ENCODE measurements at places on chromosomes 7 and 10.

DNA sequence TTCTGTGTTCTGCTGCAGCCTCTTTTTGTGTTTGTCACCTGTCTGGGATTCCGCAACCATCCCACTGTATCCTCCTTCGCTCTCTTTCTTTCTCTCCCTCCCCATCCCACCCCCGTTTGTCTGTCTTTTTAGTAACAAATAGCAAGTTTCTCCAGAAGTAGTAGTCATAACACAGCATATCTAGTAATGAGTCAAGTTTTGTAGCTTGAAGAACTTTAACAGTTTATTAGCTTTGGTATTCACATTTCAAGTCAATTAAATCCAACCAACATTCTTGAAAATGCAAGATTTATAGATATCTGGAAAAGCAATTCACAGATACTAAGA is 154.1 kb upstream of the MTPN start:
- DNase-seq = no peak

- no peak for DNase-seq
Observed at GRCh38 chr7:66054063-66054462, 21.6 kb upstream of the ASL start.

GRCh38 chr7:135197906-135198655 is 13.2 kb downstream of the WDR91 start:
- DNase-seq = no peak

GRCh38 chr7:87316846-87317552 is 28.5 kb upstream of the CROT start:
- DNase-seq = no peak

DNA sequence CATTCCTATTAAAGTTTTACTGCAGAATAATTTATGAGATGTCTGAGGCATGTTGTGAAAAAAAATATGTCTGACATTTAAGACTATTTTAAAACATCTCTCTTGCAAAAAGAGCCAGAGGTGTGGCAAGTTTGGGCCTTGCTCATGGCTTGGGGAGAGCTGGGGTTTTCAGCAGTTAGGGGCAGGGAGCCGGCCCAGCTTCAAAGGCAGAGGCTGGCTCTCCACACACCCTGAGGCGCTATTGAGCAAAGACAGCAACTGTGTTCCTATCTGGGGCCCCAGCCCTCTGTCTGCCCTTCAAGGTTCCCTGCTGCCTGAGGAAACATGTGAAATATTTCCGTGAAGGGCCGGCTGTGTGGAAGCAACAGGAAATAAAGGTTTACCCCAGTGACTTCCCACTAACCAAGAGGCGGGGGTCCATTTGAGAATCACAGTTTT is 94.0 kb downstream of the SORBS1 start:
- no peak for DNase-seq

GRCh38 chr7:22339725-22340390 is 17.1 kb downstream of the RAPGEF5 start:
- no peak for DNase-seq

DNA sequence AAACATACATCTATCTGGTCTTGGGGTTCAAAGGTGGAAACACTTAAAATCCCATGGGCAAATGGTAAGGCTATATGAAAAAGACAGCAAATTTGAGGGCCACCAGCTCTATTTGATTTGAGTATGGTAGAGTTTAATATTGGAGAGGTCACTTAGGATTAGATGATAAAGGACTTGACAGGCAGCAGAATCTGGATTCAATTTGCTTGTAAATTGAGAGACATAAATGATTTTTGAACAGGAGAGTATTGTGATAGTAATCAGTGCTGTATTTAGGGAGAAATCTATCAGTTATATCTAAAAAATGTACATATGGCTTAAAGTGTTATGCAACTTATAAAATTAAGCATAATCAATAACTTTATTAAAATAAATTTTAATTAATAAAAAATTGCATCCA is 155.2 kb downstream of the SEMA3A start:
- no peak for DNase-seq

GRCh38 chr7:29139191-29139590 is 7.1 kb downstream of the CPVL start:
- DNase-seq = no peak

DNA sequence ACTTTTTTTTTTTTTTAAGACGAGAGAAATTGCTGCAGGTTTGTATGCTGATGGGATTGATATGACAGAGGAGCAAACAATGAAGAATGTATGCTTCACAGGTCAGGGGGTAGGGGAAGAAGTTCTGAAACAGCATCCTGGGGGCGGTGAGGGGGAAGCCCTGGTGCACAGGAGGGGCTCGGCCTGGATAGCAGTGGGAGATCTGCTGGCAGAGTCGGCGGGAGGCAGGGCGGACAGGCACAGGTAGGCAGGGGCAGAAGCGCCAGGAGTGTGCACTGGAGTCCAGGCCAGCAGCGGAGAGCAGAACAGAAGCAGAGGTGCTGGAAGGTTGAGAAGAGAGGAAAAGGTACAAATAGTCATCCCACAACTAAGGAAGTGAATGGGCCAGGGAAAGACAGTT is 175.4 kb downstream of the SNX10 start:
- no peak for DNase-seq

- DNase-seq = no peak
Observed at GRCh38 chr7:122525355-122525754, 173.6 kb downstream of the RNF133 start.

GRCh38 chr7:16563281-16564022 is 36.8 kb downstream of the LRRC72 start:
- no peak for DNase-seq

- no peak for DNase-seq
Observed at GRCh38 chr10:33270971-33271370, 63.5 kb downstream of the NRP1 start.

GRCh38 chr10:8405596-8405995 is 351.1 kb downstream of the GATA3 start:
- no peak for DNase-seq

- DNase-seq = no peak
Observed at GRCh38 chr7:95545673-95546072, 50.6 kb downstream of the PDK4 start.

DNA sequence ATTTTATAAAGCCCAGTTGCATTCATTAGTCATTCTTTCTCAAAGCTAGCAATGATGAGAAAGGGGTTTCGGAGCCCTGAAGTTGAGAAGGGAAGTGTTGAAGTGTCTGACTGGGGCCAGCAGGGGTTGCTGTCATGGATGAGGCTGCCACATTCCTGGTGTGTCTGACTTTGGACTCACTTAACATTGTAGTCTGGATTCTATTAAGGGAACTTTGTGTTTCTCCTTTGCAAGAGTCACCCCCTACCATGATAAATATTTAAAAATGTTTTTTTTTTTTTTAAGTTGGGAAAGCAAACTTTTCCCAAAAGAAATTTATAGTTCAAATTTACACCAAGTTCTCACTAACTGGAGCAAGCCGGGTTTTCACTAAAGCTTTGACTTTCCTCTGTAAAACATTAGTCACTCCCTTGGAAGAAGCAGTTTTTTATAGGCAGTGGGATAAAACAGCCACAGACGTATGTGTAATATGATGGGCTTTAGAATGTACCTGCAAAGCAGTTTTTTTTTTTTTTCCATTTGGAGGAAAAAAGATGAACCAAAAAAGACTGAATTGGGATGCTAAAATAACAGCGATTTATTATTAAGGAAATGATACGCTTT is 243.6 kb downstream of the TWIST1 start:
- DNase-seq = no peak

- DNase-seq = no peak
Observed at GRCh38 chr7:17625043-17625442, 315.3 kb downstream of the SNX13 start.

Measured in stimulated activated CD4-positive, alpha-beta T cell treated with anti-CD3 and anti-CD28 coated beads, Interleukin-1b, Interleukin-23, amount 100 ng/mL, for 1 hour (primary cell).